AG04449 (cell line): ENCODE measurements at places on chromosomes 2 and 18.

GRCh38 chr2:2059199-2059598 is 271.9 kb downstream of the MYT1L start:
- no peak for DNase-seq

DNA sequence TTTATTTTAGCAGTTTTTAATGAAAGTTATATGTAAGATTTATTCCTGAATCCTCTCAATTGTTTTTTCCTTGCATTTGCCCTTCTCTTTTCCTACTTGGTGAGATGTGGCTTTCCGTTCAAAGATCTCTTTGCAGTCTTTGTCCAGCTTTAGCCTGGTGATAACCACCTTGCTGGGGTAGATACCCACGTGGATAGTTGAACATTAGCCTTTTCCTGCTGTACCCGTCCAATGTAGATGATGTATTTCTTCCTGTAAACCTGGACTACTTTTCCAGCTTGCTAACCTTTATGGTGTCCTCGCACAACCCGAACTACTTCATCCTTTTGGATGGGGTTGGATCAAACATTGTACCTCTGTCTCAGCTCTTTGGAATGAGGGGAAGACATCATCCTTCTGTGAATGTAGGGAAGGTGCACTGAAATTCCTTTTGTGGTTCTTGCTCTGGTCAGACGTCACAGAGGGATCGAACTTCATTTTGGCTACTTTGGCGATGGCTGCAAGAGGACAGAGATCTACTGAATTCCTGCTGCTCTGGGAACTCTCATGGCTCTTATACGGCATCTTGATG is 293.2 kb upstream of the EPAS1 start:
- no peak for DNase-seq

- no peak for DNase-seq
Measured at GRCh38 chr2:84792856-84793522, 87.9 kb downstream of the TRABD2A start.

DNA sequence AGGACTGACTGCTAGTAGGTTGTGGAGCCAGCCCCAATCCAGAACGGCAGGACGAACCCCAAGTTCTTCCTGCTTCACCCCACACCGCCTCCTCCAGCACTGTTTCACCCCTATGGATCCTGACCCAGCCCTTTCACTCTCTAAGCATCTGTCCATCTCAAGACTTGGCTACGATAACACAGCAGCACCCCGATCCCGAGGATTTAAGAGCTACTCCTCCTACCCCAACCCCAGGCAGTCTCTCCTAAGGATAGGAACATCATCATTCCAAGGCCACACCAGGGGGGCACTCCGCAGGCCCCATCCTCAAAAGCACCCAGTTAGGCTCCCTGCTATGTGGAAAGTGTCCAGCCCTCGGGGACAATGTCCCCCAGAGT is 645 bp downstream of the KCTD18 start:
- no peak for DNase-seq

GRCh38 chr2:768451-768850 is 91.2 kb upstream of the TMEM18 start:
- DNase-seq: no peak

- DNase-seq: no peak
Measured at GRCh38 chr2:151661625-151662024, 72.7 kb downstream of the NEB start.

DNA sequence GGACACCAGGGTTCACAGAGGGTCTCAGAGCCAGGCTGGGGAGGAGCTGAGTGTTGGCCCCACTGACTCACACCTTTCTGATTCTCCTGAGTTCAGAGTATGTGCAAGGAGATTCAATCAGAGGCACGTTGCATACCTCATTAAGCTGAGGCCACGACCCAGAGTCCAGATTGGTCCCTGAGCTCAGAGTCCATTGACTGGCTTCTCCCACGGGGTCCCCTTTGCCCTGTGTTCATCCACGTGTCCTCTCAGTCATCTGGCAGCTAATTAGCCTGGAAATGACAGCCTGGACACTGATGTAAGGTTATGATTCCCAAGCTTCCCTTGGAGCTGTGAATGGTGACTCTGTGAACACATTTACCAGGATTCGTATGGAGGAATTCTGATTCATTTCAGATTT is 267.2 kb downstream of the SH3BP4 start:
- DNase-seq: no peak

- no peak for DNase-seq
Measured at GRCh38 chr2:80852808-80853139, 548.2 kb upstream of the LRRTM1 start.

- DNase-seq: no peak
Measured at GRCh38 chr2:205435970-205436369, 246.3 kb upstream of the NRP2 start.

DNA sequence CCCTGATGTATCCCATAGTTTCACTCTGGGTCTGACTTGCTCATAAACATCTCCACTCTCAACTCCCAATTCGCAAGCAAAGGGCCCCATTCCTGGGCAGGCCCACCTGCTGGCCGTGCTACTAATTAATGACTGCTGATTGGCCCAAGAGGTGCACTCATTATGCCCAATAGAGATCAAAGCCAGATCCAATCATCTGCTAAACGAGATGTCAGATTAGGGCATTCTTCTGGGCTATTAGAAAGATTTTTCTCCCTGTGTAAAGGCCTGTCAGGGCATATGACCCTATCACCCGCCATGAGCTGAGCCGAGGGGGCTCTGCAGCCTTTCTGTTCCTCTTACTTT is 103.4 kb upstream of the HAAO start:
- no peak for DNase-seq

GRCh38 chr2:10331027-10331701 is 28.5 kb downstream of the HPCAL1 start:
- DNase-seq: no peak

DNA sequence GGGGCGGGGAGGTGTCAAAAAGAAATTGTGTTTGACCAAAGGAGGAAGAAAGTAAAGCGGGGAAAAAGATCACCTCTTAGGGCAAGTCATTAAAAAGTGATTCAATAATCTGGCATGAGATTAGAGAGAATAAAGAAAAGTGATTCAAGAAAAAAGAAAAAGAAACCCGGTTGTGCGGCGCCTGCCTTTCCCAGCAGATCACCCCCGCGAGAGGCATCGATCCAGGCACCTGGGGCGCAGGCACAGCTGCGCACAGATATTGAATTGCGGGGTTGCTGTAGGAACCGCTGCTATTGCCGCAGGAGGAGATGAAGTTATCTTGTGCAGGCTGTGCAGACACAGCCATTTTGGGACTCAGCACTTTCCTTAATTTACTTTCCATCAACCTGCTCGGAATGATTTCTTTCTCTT is 71.2 kb downstream of the PLB1 start:
- DNase-seq: no peak
